GM23338 (cell line): ENCODE measurements at places on chromosomes 12 and 14. TPM values are rescaled to one million over a fixed set of nuclear protein-coding genes. Genes with fewer than 3 reads are reported as not detected.

FOXN3 gene
- total RNA-seq, result 149 and 167 TPM in 2 replicates

AHNAK2 gene
- 2.6 TPM in 2 replicates for total RNA-seq

SLC17A8 gene
- total RNA-seq, result 0.24 TPM in 1 of 2 replicates, not detected in the other

ASCL1 gene
- 0.78 TPM in 1 of 2 replicates, not detected in the other for total RNA-seq

BHLHE41 gene
- total RNA-seq, result 1.6 and 3.7 TPM in 2 replicates

CEP83 gene
- 24.7 and 29.8 TPM in 2 replicates for total RNA-seq

KTN1 gene
- total RNA-seq, result 110 and 124 TPM in 2 replicates

MOK gene
- total RNA-seq, result 2.1 and 3.1 TPM in 2 replicates
